ENCODE measurements at places on chromosomes 13 and 19.

GRCh38 chr13:102779436-102780159, 6.0 kb upstream of the TEX30 start:
- DNase-seq = no peak

DNA sequence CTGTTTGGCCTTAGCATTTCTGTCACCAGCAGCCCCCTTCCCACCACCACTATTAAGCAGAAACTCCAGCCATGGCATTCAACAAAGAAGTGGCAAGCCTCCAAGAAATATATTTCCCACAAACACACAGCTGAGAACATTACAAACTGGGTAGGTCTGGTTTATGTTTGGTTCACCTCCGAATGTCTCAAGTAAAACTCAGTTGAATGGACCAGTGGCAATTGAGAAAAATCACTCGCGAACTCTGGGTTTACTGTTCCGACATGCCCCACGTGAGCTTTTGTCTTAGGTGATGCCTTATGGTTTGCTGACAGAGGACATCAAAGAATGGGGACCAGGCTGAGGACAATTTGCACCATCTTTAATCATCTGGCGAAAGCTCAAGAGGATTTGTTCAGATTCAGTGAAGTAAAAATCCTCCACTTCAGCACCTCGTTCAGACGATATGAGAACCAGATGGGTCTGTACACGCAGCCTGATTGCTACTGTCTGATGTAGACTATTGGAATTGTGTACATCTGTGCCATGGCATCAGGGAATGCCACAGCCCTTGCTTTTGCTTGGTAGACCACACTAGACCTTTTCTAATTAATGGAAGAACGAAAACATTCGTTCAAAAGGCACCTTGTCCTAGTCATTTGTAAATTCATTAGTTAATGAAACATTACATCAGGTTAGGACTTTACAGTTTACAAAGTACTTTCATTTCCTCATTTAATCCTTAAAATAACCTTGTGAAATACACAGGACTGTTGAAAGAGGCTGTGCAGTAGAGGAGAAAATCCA, 59.4 kb downstream of the SLC10A2 start:
- DNase-seq = no peak

DNA sequence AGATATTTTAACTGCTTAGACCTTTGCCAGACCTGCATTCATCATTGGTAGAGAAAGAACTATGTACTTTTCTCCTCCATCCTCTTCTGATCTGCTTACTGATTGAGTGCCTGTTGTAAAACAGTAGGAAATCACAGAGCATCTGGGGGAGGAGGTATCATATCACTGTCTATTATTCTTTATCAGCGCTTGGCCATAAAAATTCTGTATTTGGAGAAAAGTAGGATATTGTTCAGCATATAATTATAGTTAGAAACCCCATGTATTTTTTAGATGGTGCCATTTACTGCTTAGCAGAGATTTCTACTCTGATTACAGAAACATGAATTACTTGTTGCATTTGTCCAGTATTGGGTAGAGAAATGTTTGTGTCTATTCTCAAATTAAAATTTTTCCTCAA, 62.4 kb downstream of the URI1 start:
- no peak for DNase-seq

GRCh38 chr19:41431426-41432386, 4.5 kb upstream of the B3GNT8 start:
- peak; percentile 82 for DNase-seq

DNA sequence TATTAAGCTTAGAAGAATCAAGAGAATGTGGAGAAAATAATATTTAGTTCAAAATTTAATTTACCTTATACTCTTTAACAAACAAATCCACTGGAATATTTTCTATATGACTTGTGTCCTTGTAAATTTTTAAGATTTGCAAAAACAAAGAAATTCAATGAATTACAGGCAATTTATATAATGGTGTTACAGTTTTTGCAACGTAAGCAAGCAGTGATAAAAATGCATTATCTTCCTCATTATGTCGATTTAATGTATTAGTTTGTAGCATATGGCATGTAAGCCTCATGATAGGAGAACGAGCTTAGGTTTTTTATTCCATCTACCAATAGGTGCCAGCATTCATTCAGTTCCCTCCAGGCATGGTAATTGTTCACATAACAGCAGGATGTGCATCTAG, 100.0 kb upstream of the PCDH9 start:
- DNase-seq = no peak

GRCh38 chr19:35116072-35116801, 614 bp downstream of the FXYD3 start:
- no peak for DNase-seq

- no peak for DNase-seq
Observed at GRCh38 chr13:90415902-90416301, 931.6 kb upstream of the MIR17HG start.

DNA sequence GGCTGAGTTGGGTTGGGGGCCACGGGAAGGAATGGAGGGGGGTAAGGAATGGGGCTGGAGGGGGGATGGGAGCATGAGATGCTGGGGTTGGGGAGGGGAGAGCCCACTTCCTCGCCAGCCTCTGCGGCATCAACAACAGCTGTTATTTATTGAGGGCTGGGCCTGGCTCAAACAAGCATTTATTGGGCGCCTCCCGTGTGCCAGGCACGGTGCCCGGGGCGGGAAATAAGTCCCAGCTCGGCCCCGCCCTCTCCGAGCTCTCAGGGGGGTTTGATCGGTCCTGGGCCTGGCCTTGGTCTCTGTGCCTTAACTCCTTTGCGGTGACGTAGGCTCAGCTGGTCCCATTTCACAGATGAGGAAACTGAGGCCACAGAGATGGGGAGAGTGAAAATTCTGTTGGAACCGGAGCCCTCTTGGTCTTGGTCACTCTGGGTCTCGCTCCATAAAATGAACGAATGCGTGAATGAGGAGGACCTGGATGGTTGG, 919 bp upstream of the ADAMTS10 start:
- DNase-seq = no peak

- DNase-seq = no peak
Observed at GRCh38 chr13:71395053-71395452, 472.0 kb downstream of the DACH1 start.

DNA sequence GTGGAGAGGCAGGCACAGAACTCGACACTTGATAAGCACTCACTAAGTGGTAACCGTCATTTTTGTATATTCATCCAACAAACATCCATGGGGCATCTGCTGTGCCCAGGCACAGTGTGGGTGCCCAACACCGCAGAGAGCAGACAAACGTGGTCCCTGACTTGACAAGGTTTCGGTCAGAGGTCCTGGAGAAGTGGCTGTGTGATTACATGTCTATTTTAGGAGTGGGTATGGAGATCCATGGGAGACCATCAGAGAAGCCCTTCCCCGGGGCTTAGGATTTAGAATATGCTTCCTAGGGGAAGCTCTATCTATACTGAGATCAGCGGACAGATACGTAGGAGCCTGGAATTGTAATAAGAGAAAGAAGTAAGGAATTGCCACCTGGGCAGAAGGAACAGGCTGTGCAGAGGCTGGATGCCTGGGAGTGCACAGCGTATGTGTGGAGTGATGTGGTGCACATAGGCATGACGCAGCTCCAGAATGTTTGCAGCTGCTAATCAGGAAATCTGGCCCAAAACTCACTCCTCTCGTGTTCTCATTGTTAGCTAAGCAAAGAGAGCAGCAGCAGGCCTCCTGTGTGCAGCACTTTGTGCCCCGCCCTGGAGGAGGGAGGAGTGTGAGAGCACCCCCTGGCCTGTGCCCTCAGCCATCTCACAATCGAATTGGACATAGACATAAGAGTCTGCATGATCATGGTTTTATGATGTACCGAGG, 23.0 kb upstream of the IRS2 start:
- DNase-seq = no peak

- no peak for DNase-seq
Observed at GRCh38 chr13:46565808-46566750, 13.1 kb downstream of the LRCH1 start.

DNA sequence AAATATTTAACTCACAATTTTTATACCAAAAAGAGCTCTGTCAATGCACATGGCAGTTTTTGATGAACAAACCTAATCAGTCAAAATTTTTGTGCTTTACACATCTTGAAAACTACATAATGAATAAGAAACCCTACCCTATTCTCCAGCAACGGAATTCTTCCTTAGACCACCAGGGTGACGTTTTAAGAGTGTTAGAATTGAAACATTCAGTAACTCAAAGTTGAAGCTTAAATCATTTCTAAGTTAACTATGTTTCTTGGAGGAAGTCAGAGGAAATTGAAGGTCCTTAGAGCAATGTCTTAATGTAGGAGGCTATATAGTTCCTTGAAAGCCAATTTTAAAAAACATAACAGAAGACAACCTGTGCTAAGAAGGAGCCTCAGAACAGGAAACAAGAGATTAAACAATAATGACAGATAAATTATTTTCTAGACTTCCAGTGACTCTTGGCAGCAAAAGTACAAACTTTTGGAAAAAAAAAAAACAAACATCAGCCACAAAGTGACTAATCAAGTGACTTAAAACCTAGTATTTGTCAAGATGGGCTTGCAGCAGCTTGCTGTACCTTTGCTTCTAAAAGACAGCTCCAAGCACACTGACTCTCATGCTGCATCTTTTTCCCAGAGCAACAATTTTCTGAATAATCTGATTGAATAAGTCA, 6.2 kb downstream of the SPRY2 start:
- DNase-seq = no peak
